ENCODE measurements at places on chromosomes 7 and 10.

- DNase-seq: no peak
These were observed 40.6 kb upstream of the RBAK start for GRCh38 chr7:5005066-5005465.

- DNase-seq: no peak
These were observed 98.1 kb downstream of the LRRC4 start for GRCh38 chr7:127933146-127933545.

GRCh38 chr7:46202379-46202778, 281.3 kb upstream of the IGFBP3 start:
- DNase-seq: no peak

- no peak for DNase-seq
These were observed 352 bp upstream of the ZNF485 start for GRCh38 chr10:43605850-43606322.

DNA sequence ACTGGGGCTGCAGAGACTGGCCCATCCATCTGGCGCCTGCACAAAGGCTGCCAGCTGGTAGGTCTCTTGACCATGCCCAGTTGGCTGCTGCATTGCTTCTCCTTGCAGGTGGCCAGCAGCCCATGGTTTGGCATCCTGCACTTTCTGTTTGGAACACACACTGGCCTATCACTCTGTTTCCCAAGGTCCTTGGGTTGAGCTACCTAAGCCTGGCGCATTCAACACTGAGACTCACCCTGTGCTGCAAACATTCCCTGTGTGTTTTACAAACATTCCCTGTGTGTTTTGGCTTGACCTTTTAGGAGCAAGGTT, 55.5 kb downstream of the TACR2 start:
- DNase-seq: no peak

GRCh38 chr7:56030340-56030739, 20.9 kb downstream of the PSPH start:
- DNase-seq: no peak

DNA sequence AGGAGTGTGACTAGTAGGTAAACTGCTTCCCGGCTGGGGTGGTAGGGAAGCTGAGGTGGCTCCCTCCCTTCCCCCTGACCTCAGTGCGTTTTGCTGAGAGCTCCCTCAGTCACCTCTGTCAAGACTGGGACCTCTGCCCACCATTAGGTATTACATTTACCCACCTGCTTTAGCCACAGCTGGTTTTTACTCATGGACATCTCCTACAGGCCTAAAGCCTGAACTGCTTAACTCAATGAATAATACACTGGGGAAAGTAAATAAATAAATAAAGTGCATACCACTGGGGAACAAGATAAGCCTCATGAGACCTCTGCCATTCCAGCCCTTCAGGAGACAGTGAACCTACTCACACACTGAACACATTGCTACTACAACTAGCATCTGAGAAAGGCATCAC, 38.9 kb upstream of the CDK13 start:
- no peak for DNase-seq

- DNase-seq: no peak
These were observed 20.4 kb downstream of the NUDCD3 start for GRCh38 chr7:44470135-44470479.

DNA sequence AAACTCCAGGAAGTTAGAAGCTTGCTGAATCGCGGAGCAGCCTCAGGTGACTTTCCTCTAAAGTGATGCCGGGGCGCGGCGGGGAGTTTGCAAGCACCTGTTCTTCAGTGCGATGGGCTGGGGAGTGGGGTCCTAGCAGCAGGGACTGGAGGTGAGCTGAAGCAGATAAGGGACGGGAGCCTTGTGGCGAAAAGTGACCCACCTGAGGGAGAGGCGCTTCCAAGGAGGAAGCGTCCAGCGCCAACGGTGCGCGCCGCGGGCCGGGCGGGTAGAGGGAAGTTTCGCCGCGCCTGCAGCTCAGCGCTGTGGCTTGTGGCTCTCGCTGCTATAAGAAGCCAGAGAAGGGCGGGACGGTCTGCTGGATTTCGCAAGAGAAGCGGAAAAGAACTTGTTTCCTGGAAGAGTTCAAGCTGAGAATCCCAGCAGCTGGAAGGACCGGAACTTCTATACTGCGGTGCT, at the start of gene STEAP4:
STEAP4 (minus strand) TSS at position 305 of the 459 bp plus-strand sequence. CDS start 22,625 bp downstream, outside the sequence.
- no peak for DNase-seq

- DNase-seq: peak; percentile 26
These were observed 270.9 kb downstream of the RELN start for GRCh38 chr7:103718482-103719061.

DNA sequence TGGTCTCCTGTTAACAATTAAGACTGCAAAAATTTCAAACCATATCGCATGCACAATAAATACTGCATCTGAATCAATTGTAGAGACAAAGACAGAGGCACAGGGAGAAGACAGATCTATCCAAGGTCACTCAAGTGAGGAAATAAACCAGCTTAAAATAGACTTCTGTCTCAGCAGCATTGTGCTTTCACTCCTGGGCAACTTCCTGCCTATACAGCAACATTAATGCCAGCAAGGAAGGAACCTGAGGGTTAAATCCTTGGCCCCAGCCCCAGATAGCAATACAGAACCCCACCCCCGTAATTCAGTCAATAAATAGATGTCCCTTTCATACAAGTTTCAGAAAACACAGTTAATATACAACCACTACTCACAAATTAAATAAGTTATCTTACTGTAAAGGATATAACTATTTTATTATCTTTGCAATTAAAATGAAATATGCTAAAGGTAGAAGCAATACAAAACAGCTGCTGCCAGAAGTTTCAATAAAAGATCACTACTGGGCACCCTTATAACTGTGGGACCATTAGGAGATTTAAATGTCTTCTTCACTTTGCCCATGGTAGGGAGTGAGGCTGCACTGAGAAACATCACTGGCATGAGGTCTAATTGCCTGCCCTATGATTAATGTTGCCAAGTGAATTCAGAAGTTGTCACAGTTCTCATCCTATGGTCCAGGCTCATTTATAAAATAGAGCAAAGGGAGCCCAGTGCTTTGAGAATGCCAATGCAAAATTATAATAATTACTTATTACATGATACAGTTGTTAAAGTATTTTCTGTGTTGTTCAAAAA, 49.4 kb downstream of the CAV1 start:
- DNase-seq: no peak

Measured in kidney epithelial cell (primary cell).